Stimulated activated CD4-positive, alpha-beta T cell treated with anti-CD3 and anti-CD28 coated beads, TNF-alpha, amount 100 ng/mL, for 4 hours (primary cell): ENCODE measurements at places on chromosomes 12 and 14.

- DNase-seq = no peak
These were observed 59.7 kb downstream of the MGAT4C start for GRCh38 chr12:86196465-86196864.

GRCh38 chr12:93167331-93167730 lies 210.4 kb upstream of the NUDT4 start:
- no peak for DNase-seq

- DNase-seq = no peak
These were observed 76.9 kb upstream of the SFSWAP start for GRCh38 chr12:131634037-131634436.

DNA sequence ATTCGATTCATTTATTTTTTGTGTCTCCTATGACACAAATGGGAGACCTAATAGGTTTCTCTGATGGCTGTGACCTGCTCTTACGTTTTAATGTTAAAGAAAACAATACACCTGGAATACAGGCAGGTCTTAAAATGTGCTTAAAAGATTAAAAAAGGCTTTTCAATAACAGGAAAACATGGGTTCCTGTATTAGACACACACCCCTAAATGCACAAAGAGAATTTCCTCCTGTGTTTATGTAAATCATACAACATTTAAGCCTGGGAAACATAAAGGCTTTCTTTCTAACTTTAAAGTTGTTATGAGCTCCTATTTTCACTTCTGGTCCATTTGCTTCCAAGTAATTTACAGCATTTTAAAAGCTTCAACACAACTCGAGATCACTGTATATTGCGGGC lies 191.3 kb downstream of the STXBP6 start:
- DNase-seq = no peak

DNA sequence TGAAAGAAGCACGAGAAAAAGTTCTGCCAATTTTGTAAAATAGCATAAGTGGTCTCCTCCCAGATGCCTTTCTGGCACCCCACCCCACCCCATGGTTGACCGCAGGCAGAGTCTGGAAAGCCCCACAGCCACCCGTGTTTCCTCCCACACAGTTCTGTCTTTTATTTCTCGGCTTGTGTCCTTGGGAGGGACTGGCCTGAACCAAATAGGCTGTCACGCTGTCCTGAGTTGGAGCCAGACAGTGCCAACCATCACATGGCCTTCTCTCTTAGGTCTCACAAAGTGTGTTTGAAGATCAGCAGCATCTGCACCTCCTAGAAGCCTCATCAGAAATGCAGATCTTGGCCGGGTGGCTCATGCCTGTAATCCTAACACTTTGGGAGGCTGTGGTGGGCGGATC lies 10.2 kb upstream of the LTA4H start:
- DNase-seq = no peak

DNA sequence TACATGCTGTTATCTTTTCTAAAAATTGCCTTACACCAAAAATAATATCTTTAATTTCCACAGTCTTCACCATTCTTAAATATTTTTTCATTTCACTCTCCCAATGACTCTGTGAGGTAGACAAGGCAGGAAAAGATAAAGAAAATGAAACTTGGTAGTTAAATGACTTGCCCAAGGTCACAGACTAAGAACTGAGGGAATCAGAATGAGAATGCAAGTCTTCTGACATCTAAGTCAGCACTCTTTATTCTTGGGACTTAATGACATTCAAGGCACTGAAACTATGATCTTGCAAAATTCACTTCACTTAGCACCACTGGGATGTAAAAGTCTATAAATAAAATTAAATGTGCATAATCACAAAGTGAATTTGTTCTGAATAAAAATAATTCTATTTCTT lies 104.5 kb downstream of the SLC2A13 start:
- DNase-seq = no peak

DNA sequence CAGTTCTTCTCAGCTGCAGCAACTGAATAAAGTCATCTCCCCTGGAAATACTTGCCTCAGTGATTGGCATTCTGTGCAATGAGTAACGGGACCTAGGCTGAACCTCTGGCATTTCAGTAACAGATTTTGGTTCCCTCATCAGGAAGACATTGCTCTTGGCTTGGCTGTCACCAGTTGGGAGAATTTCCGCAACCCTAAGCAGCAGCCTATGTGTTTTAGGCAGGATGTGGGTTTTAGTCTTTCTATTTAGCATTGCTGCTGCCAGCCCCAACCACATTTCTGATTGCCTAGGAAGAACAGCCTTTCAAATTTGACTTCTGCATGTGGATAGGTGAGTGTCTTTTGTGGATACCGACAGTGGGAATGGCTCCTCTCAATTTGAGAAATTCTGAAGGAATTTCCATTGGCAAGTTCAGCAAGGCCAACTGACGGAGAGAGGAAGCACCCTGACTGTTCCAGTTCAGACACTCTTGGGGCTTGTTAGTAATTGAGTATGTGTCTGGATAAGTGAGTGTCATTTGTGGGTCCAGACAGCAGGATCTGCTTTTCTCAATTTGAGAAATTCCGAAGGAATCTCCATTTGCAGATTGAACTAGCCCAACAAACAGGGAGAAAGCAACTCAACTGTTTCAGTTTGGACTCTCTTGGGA lies 19.0 kb upstream of the CLEC2A start:
- no peak for DNase-seq

- DNase-seq = no peak
These were observed at the start of gene MYF5 for GRCh38 chr12:80716696-80717469. TSS of gene MYF5 (plus strand) at chr12:80716912. CDS start at chr12:80717064, 152 bp downstream.

DNA sequence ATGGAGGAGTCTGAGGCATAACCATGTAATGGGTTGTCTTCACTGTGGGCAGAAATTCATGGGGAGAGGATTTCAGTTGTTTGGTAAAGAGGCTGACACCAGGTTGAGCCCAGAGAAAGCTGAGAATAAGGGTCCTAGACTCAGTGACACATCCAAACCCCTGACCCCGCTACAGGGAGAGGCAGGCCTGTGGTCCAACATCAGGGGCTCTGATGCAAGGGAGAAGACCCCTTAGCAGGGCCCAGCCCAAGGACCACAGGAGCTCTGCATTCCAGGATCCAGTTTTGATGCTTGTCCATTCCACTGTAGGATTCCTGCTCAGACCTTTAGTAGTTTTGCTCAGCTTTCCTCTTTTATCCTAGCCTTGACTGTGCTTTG lies 15.5 kb downstream of the GPR68 start:
- DNase-seq = no peak

GRCh38 chr12:70351076-70351475 lies 15.0 kb upstream of the KCNMB4 start:
- no peak for DNase-seq

DNA sequence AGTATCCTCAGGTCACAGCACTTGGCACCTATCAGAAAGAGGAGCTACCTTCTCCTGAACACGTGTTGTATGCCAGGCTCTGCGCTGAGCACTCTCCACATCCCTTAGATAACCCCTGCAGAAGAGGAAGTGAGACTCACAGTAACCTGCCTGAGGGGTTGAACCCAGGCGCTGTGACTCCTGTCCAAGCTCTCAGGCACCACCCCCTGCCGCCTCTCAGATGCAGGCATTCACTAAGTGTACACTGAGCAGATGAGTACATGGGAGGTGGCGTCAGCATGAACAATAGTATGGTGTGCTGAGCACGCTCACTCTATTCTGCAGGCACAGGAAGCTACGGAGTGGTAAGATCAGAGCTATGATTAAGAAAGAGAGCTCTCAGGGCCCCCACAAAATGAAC lies 21.0 kb upstream of the RIC8B start:
- no peak for DNase-seq

- DNase-seq = no peak
These were observed 10.7 kb downstream of the IFT81 start for GRCh38 chr12:110134691-110135411.

DNA sequence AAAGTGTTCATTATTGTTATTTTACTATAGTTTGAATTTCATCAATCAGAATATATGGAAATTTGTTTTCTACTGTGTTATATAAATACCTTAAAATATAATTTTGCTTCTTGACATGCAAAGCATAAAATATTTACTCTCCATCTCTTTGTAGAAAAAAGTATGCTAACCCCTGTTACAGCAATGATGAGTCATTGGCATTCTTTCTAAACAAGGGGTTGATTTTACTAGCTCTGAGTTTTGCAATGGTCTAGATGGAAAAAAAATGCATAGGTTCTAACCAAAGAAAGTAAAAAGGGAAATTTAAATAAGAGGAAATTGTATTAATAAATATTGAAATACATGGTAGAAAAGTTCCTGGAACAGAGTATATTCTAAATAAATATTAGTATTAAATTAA lies 990.2 kb upstream of the ATXN7L3B start:
- no peak for DNase-seq

DNA sequence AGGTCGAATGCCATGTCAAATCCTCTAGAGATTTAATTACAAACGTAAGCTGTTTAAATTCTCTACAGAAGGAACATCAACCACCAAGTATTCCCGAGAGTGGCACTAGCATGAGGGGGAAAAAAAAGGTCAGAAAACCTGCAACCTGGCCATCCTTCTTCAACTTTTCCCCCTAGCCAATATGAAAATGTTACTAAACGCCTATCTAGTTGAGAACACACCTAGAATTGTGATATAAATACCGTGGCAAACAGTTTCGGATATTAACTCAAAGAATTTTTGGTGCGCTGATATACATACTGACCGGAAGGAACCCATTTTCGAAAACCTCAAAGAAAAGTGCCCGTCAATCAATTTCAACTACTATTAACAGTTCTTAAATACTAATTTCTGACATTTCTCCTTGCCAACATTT lies 1.8 kb downstream of the HNRNPC start:
- no peak for DNase-seq

DNA sequence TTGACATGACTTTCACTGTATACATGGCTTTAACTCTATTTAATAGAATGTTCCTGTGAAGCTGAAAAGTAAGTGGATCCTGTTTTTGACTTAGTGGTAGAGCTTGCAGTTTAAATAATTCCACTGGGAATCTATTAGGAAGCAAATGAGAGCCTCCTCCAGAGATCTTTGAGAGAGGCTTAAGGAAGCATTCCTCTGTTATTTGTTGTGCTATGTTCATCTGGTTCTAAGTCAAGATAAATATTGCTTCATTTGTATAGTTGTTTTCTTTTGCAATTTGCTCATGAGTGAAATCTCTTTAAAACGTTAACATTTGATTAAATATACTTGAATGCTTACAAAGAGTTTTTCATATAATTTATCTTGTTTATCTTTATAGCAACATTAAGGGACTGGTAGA lies 70.4 kb downstream of the TMTC2 start:
- DNase-seq = no peak

DNA sequence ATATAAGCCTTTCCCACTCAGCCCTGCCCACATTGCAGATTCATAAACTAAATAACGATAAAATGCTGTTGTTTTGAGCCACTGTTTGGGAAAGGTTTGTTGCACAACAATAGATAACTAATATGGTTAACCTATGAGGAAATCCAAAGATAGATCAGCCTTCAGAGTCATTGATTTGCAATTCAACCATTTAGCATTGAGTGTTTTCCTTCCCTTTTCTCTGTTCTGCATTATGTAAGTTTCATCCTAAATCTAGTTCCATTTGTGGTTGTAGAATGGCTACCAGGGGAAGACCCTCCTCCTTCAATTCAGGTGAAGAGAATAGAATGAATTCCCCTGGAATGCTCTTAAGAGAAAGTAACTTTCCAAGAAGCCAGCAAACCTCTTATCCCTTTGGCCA lies 19.6 kb downstream of the TC2N start:
- no peak for DNase-seq

DNA sequence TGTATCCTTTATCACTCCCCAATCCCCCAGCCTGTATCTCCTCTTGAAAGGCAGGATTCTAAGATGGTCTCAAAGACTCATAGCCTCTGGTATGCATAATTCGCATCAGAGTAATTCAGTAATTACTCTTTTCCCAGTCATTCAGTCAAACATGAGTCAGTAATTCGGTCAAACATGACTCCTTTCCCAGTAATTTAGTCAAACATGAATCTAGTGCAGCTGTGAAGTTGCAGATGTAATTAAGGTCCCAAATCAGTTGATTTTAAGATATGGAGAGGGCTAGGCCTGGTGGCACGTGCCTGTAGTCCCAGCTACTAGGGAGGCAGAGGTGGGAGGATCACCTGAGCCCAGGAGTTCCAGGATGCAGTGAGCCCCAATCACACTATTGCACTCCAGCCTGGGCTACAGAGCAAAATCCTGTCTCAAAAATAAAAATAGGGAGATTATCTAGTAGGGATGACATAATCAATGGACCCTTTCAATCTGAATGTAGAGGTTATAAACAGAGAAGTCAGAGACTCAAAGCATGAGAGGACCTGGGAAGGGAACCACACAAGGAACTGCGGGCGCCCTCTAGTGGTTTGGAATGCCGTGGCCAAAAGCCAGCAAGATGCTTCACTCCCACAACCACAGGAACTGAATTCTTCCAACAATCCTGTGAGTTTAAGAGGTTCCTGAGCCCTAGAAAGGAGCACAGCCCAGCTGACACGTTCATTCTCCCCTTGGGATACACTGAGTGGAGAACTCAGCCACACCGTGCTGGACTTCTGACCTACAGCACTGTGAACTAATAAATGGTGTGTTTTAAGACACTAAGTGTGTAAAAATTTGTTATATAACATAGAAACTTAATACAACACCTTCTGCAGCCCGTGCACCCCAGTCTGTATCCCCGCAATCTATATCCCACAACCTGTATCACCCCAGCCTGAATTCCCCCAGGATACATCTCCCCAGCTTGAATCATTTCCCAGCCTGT lies 14.3 kb upstream of the ARMH4 start:
- DNase-seq = peak; percentile 59

- DNase-seq = no peak
These were observed 8.6 kb downstream of the SPRYD4 start for GRCh38 chr12:56476972-56477432.

DNA sequence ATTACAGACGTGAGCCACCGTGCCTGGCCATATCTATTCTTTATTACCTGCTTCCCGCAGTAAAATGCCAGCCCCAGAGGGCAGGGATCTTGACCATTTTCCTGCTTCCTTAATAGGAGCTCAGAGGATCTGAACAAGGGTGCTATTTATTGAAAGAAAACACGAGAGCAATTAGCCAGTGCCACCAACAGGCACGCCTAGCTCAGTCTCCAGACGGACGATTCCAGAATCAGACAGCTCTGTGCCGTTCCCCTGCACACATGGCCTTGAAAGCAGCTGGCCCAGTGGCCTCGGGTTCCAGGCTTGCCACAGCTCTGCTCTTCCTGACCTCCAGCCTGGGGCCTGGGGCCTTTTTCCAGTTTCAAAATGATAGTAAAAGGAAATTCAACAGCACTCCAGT lies 135.2 kb upstream of the RFLNA start:
- DNase-seq = no peak

DNA sequence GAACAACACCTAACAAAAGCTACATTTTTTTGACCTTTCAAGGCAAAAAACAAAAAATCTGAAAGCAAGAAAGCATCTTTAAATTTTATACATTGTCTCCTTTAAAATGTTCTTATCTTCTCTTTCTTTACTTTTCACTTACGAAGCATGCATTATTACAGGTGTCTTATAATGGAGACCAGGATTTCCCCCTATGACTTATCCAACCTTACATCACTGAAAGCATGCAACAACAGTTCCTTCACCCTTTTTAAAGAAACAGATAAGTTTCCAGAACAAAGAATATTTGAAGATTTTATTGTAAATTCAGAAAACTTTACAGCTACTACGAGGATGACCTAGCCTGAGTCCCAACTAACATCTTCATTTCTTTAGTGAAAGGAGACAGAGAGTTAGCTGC lies 277.2 kb downstream of the AKAP6 start:
- DNase-seq = no peak

- peak; percentile 33 for DNase-seq
These were observed 794 bp downstream of the RCOR1 start for GRCh38 chr14:102593061-102593824.
